LHCN-M2 (cell line): ENCODE measurements at places on chromosomes 12 and 14. TPM values are rescaled to one million over a fixed set of nuclear protein-coding genes. Genes with fewer than 3 reads are reported as not detected.

Gene LAG3
- 0.23 and 0.45 TPM in 2 replicates for total RNA-seq

Gene ISCA2
- total RNA-seq: 11.7 and 19.5 TPM in 2 replicates

Gene BATF
- not detected in 2 replicates for total RNA-seq

Gene OR6C2
- not detected in 2 replicates for total RNA-seq

Gene RPL41
- 1,853 and 1,922 TPM in 2 replicates for total RNA-seq

Gene SLC6A15
- 27.0 and 30.8 TPM in 2 replicates for total RNA-seq

Gene TDRD9
- total RNA-seq: 3.3 and 3.5 TPM in 2 replicates

Gene VRTN
- total RNA-seq: not detected in 2 replicates

Gene RIMKLB
- total RNA-seq: 15.7 and 20.0 TPM in 2 replicates

Gene CARMIL3
- total RNA-seq: under 0.01 TPM in 1 of 2 replicates, not detected in the other

Gene IL26
- total RNA-seq: not detected in 2 replicates

Gene LGALS3
- total RNA-seq: 247 and 288 TPM in 2 replicates

Gene PPP1CC
- total RNA-seq: 147 and 158 TPM in 2 replicates

Gene NEUROD4
- total RNA-seq: not detected in 2 replicates

Gene ARG2
- total RNA-seq: 0.80 and 3.1 TPM in 2 replicates

Gene AVPR1A
- not detected in 2 replicates for total RNA-seq

Gene SYNDIG1L
- not detected in 2 replicates for total RNA-seq

Gene SDS
- not detected in 2 replicates for total RNA-seq

Gene ACRBP
- total RNA-seq: 0.32 TPM in 1 of 2 replicates, not detected in the other

Gene SRSF5
- total RNA-seq: 118 and 126 TPM in 2 replicates
